T1000 (cell line): ENCODE measurements at places on chromosomes 1 and 21.

GRCh38 chr1:231523816-231524215 is 4.7 kb upstream of the TSNAX start:
- DNase-seq: no peak

GRCh38 chr1:184559117-184559713 is 172.4 kb downstream of the C1orf21 start:
- DNase-seq: no peak

DNA sequence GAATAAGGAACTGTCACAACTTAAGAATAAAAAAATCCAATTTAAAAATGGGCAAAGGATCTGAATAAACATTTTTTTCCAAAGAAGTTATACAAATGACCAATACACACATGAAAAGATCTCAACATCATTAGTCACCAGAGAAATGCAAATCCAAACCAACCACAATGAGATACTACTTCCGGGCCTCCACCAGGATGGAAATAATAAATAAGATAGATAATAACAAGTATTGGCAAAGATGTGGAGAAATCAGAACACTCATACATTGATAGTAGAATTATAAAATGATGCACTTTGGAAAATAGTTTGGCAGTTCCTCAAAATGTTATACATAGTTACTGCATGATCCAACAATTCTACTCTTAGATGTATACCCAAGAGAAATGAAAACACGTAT is 18.7 kb downstream of the ZSWIM5 start:
- DNase-seq: no peak

GRCh38 chr1:108591466-108591865 is 31.6 kb downstream of the EEIG2 start:
- no peak for DNase-seq

DNA sequence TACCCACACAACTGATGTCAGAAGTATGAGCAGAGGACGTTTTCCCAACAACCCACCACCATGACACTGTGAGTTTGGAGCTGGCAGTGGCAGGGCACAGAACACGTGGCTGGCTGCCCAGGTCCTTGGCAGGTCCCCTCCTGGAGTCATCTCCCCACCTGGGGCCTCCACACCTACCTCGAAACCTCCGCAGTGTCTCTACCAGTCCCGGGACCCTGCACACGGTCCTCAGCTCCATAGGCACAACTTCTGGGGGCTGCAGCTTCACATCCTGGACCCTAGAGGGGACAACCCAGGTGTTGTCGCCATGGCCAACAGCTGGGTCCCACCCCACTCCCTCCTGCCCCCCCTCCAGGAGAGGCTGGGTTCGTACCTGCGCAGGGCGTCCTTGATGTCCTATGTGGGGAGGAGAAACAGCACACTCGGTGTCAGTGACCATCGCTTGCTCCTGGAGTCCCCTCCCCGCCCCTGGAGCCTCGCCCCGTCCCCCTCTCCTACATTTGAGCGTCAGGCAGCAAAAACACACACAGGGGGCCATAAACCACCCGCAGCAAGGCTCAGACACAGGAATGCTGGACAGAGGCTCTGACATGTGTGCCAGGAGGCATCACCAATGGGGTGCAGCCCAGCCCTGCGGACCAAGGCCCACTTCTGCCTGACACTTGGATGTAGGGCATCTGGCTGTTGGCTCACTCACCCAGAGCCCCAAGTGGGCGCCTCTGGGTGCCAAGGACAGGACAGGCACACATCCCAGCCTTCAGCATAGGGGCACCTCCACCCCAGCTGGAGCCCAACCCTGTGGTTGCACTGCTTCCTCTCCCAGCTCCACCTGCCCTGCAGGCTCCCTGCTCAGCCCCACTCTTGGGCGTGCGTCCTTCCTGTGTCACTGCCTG is 9.6 kb downstream of the TRIM11 start:
- no peak for DNase-seq

- peak; percentile 16 for DNase-seq
These were observed 67.3 kb upstream of the CNTN2 start for GRCh38 chr1:204975568-204976235.

- no peak for DNase-seq
These were observed 10.8 kb downstream of the SLC37A1 start for GRCh38 chr21:42524341-42525028.
